ENCODE measurements at places on chromosomes 1 and 21.

DNA sequence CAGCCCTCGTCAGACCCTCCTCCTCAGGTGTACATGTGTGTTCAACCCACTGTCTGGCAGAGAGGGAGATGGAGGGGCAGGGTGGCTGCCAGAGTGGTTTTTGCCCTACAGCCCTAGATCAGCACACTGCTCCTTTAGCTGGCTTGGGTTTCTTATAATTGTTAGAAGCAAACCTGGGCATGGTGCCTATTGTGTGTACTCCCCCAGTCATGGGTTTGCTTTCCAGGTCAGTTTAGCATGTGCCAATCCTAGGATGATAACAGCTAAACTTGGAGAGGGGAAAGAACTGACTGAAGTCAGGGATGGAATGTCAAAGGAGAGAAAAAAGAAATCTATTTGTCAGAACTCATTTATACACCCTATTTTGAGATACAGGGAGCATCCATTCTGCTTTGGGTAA is 63.3 kb downstream of the UCK2 start:
- DNase-seq = no peak

DNA sequence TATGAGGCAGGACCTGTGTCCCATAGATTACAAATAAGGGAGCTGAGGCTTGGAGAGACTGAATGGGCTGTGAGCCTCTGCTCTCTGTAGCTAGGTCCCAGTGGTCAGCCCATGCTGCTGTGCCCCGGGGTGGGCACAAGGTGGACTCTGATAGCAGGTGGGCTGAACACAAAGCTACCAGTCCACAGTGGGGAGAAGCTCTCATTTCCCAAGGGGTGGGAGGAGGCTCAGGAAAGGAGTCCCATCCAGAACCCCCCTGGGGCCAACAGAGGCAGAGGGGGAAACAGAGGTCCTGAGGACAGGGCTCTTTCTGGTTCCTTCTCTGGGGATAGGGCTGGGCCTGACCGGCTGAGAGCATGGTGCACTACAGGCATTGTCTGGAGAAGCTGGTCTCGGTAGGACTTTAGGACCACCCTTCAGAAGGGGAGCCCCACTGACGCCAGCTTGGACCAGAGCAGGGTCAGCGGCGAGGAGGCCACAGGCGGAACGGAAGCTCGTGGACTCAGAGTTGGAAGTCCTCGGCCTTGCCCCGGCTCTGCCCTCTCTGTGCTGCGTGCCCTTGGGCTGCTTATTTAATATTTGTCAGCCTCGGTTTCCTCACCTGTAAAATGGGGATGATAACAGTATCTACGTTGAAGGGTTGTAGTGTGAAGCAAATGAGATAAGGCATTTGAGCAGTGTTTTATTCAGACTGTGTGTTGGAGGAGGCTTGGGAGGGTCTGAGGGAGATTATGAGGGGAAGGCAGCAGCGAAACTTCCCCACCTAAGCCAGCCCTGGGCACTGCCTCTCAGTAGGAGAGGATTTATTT is 26.6 kb downstream of the SDE2 start:
- no peak for DNase-seq

DNA sequence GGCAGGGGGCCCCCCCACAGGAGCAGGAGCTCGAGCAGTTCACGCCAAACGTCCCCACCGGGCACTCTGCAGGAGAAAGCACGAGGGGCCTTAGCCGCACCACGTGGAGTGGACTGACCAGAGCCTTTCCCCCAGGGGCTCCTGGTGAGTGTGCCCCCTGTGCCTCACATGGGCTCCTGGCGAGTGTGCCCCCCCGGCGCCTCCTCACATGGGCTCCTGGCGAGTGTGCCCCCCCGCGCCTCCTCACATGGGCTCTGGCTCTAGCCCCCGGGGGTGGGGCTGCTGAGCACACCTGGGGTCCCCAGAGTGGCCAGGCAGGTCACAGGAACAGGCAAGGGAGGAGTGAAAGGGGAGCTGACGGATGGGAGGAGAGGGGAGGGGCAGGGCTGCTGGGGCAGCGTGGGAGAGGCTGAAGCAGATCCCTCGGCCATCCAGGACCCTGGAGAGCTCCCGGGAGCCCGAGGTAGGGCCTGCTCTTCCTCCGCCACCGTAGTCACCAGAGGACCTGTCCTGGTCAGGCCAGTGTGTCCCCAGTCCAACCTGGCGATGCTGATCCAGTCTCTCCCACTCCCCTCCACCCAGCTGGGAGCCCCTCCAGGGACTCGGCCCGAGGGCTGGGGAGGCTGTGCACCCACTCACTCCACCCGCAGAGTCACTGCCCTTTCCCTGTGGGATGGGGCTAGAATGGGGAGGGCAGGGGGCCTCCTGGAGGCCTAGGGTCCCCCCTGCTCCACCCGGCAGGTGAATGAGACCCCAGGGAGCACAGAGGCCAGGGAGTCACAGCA is 47.6 kb downstream of the ARHGEF16 start:
- peak; percentile 12 for DNase-seq

GRCh38 chr1:41566274-41566885 is 81.9 kb upstream of the EDN2 start:
- DNase-seq = no peak

- no peak for DNase-seq
These were observed 102.3 kb downstream of the TMEM53 start for GRCh38 chr1:44571712-44572571.

- no peak for DNase-seq
These were observed 121.5 kb downstream of the CASZ1 start for GRCh38 chr1:10674700-10675609.

- no peak for DNase-seq
These were observed 2.1 kb upstream of the IPP start for GRCh38 chr1:45752441-45753052.

- no peak for DNase-seq
These were observed 18.1 kb downstream of the KNCN start for GRCh38 chr1:46533179-46533864.

- DNase-seq = no peak
These were observed 22.0 kb upstream of the FHAD1 start for GRCh38 chr1:15224974-15225373.

- no peak for DNase-seq
These were observed 18.7 kb upstream of the ZBTB21 start for GRCh38 chr21:42028766-42029425.

DNA sequence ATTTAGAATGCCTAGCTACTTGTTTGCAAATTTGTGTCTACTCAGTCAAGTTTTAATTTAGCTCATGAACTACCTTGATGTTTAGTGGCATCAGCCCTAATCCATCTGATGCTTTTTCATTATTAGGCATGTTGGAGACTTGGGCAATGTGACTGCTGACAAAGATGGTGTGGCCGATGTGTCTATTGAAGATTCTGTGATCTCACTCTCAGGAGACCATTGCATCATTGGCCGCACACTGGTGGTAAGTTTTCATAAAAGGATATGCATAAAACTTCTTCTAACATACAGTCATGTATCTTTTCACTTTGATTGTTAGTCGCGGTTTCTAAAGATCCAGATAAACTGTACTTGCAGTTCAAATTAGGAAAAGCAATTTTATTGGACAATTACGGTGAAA is 7.6 kb downstream of the SOD1 start:
- no peak for DNase-seq

GRCh38 chr21:26835714-26836265 is 9.4 kb downstream of the ADAMTS1 start:
- DNase-seq = no peak

DNA sequence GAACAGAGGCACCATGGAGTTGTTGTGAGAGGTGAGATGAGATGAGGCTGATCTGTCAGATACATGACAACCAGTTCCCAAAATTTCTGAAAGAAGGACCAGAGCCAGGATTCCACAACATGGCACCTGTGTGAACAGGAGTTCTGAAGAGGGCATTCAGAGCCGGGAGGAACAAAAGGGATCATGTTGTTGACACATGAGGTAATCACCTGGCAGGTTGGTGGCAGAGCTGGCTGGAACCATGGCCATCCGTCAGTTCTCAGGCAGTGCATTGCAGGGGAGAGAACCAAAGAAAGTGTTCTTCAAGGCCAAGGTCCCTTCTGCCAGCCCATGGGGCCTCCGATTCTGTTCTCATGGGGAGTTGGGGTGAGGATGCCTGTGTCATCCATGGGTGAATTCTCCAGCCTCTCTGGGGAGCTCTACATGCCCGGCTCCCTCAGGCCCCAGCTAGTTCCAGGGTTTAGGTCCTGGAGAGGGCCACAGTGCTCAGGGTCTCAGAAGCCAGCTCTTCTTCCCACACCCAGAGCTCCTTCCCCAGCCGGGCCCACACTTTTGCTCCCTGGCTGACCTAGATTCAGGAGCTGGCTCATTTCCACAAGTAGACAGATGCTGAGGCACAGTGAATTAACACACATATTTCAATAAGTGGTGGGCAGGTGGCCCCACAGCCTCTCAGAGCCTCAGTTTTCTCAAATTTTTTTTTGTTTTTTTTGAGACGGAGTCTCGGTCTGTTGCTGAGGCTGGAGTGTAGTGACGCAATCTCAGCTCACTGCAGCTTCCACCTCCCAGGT is 49.1 kb upstream of the CTPS1 start:
- DNase-seq = no peak

GRCh38 chr1:94807742-94808491 is 12.2 kb upstream of the SLC44A3 start:
- no peak for DNase-seq

DNA sequence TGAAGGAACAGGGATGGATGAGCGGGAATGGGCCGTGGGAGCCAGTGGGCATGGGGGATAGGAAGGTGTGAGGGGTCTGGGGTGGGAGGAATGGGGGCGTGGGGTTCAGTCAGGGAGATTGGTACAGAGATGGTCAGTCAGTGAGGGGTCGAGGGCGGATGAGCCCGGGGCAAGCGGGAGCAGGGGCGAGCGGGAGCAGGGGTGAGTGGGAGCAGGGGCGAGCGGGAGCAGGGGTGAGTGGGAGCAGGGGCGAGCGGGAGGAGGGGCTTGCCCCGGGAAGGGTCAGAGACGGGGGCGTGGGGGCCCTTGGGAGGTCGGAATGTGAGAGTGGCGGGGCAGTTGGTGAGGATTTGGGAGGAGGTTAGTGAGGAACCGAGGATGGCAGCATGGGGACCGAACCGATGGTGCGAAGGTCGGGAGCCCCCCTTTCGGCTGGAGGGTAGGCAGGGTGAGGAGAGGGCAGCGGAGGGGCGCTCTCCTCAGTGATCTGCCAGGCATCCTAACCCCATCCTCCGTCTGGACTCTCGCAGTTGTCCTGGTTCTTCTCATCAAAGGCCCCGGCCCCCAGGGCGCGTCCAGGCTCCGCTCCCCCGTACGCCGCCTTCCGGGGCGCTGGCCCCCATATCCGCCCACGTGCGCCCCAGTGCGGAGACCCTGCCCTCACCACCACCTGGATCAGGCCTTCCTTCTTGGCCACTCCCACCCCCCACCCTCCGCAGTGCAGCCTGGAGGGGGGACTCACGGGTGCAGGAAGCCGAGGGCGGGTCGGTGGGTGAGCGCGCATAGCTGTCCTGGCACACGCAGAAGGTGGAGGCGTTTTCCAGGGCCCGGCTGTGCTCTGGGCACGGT is 11.2 kb downstream of the EPHA10 start:
- DNase-seq = no peak

DNA sequence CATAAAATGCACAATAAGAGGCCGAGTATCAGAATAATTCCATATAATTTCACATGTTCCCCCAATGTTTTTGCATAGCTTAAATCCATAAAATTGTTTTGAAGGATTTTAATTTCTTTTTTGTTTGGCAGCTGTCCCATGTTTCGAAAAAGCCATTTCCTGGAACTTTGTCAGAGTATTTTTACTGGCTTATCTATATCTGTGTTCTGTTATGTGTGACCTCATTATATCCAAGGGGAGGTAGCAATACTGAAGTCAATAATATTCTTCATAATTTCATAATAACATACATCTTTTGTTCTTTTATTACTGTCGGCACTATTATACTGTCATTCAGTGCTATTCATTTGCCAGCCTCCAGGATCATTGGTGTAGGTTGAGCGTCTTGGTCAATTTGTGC is 9.4 kb upstream of the BACH1 start:
- no peak for DNase-seq

GRCh38 chr1:186187601-186188000 is 187.5 kb downstream of the TPR start:
- no peak for DNase-seq

GRCh38 chr1:168218658-168219057 is 7.1 kb upstream of the SFT2D2 start:
- DNase-seq = no peak

- no peak for DNase-seq
These were observed 9.6 kb upstream of the FAM78B start for GRCh38 chr1:166176416-166176815.

- no peak for DNase-seq
These were observed 138.6 kb upstream of the NGF start for GRCh38 chr1:115476616-115477015.

DNA sequence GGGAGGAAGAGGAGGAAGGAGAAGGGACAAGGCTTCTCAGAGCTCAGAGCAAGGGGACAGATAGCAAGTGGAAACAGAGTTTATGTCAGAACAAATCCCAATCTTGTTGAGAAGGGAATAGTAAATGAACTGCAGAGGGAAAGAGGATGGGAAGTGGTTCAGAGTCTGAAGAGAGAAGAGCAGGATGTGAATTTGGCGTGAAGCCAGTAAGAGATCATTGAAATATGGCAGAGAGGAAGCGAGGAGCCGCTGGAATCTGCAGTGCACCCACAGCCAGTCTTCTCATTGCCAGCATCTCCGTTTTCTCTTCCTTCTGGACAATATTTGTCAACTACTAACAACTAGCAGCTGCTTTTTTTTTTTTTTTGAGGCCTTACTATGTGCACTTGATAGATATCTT is 19.1 kb downstream of the OLFML3 start:
- no peak for DNase-seq

- DNase-seq = no peak
These were observed 47.9 kb downstream of the LGR6 start for GRCh38 chr1:202241376-202242079.

- no peak for DNase-seq
These were observed 777 bp downstream of the FLAD1 start for GRCh38 chr1:154983776-154984466.

DNA sequence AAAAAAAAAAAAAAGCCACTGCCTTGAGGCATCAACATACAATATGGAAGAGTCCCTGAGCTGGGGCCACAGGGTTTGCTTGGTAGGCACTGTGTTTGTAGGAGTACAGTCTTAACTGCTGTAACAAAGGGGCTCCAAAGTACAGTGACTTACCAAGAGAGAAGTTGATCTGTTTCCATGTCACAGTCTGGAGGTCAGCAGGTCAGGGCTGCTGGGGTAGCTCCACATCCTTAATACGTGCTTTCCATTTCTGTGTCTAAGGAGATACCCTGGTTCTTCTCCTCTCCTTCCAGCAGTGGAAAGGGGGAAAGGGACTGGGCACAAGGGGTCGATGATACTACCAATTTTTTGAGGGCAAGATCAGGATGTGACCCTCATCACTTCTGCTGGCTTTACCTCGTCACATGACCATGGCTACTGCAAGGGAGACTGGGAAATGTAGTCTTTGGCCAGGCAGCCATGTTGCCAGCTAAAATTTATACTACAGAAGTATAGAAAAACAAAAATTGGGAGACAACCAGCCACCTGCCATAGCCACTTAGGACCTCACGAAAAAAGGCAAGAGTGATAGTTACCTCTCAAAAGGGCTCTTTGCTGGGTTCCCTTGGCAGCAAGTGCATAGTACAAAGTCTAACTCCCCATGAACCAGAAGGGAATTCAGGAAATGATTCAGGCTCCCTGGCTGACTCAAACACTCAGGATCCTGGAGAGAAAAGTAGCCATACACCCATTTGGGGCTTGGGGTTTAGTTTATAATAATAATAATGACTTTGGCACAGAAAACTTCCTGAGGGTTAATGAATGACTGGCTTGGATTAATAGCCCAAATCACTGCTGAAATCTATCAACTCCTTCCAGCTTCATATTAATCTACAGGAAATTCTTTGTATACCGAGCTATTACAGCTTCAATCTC is 52.7 kb upstream of the ATP5PO start:
- DNase-seq = no peak

Data from GOT3 (cell line).